Stimulated activated CD4-positive, alpha-beta T cell treated with anti-CD3 and anti-CD28 coated beads, Interleukin-12 subunit alpha, Interleukin-12 subunit beta, amount 100 ng/mL, for 24 hours (primary cell): ENCODE measurements at places on chromosomes 6 and 20.
A peak's percentile ranks its signal among the peaks of the same experiment; 100 is the strongest.

- DNase-seq = no peak
These were observed 10.0 kb upstream of the TBC1D20 start for GRCh38 chr20:472137-472846.

- no peak for DNase-seq
These were observed 134.6 kb upstream of the NEDD9 start for GRCh38 chr6:11366934-11367637.

DNA sequence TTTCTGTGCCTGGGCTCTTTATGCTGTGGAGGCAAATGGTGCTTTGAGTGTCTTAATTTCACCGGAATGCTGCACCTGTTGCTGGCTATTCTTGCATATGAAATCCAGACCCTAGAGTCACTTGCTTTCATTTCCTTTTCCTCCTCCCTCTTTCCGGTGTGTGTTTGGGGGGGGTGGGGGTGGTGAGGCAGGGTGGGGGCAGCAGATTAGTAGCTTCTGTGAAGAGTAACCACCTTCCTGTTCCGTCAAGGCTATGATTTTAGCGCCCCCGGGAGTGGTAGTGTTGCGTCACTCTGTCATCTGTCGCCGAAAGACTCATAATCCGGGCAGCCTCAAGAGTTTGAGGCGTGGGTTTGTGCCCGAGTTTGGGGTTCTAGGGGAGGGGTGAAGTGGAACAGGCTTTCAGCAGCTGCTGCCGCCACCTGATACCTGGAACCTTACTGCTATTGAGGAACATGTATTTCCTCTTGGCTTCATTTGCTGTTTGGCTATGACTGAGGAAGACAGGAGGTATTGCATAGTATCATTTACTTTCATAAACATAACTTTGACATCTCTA is 49.1 kb downstream of the UTRN start:
- peak; percentile 37 for DNase-seq

GRCh38 chr6:40042232-40042631 is 108.0 kb upstream of the MOCS1 start:
- no peak for DNase-seq

DNA sequence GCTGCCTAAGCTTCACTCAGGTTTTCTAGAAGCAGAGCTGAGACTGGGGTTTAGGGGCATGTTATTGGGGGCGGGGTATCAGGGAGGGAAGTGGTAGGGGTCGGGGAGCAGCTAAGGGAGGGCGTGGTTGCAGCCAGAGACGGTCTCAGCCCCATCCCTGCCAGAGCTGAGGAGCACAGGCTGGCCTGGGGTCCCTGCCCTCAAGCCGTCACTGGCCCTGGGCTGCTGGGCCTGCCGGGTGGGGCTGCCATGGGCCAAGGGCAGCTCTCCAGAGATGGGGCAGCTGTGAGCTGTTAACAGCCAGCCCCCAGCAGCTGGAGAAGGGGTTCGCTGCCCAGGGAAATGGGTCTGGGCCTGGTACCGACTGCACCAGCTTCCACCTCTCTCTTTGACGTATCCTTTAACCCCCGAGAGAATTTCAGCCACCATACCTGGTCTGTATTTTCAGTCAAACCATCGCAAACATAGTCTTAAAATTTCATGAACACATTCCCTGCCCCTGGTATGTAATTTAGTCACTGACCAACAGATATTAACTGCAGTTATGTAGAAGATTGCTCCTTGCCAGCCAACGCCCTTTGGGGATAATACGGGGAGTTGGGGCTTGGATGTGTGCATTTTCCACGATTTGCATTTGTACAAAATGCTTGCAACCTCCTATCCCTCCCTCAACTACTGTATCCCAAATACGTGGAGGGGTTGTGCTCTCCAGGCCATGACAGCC is 253.4 kb downstream of the TAF4 start:
- no peak for DNase-seq

DNA sequence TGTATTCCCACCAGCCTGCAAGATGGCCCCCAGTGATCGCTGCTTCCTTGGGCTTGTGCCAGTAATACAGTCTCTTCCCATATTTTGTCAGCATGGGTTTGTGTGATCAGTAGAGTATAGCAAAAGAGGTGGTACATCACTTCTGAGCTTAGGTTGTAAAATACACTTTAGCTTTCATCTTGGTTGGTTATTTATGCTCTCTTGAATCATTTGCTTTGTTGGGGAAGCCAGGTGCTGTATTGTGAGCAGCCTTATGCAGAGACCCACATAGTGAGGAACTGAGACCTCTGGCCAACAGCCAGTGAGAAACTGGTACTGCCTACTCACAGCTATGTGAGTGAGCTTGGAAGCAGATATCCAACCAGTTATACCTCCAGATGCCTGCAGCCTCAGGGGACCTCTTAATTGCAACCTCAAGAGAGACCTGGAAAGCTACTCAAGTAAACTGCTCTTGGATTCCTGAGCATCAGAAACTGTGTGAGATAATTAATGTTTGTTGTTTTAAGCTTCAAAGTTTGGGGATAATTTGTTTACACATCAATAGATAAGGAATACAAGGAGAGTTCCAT is 229.3 kb downstream of the FARS2 start:
- no peak for DNase-seq

GRCh38 chr6:105757512-105758200 is 328.5 kb upstream of the PRDM1 start:
- DNase-seq = no peak

DNA sequence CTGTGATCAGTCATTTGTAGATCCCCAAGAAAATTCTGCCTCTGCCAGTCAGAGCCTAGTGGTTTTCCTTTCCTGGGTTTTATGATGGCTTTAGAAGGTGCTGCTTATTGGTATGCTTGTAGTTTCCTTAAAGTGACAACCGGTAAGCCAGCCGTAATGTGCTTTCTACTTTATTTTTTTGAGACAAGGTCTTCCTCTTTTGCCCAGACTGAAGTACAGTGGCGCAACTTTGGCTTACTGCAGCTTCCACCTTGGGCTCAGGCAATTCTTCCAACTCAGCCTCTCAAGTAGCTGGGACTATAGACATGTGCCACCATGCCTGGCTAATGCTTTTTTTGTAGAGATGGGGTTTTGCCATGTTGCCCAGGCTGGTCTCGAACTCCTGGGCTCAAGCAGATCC is 23.5 kb downstream of the MCM8 start:
- DNase-seq = no peak
